ENCODE measurements at places on chromosomes 6 and 20.
A peak's percentile ranks its signal among the peaks of the same experiment; 100 is the strongest.

GRCh38 chr6:2977799-2978590, 6.6 kb upstream of the SERPINB6 start:
- DNase-seq, result no peak

DNA sequence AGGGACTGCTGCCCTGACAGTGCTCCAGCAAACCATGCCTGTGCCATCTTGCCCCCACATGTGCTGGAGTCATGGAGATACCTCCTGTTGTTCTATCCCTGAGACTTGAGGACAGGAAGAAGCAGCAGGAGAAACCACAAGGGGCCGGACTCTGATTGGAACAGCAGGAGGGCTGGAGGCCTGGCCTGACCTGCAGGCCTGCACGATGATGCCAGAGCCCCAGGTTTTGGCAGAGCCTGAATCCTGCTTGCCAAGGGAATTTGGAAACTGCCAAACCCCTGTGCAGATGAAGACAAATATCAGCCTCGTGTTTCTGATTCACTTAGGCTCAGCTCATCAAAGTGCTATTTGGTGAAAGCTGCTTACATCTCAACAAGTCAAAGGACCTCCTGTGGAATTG, 177.6 kb downstream of the MAFB start:
- no peak for DNase-seq

- no peak for DNase-seq
Observed at GRCh38 chr20:13271098-13271497, 50.0 kb downstream of the ISM1 start.

GRCh38 chr6:163260111-163260895, 154.2 kb upstream of the QKI start:
- DNase-seq, result no peak

GRCh38 chr6:27795697-27796494, 116.3 kb downstream of the OR2B2 start:
- no peak for DNase-seq

DNA sequence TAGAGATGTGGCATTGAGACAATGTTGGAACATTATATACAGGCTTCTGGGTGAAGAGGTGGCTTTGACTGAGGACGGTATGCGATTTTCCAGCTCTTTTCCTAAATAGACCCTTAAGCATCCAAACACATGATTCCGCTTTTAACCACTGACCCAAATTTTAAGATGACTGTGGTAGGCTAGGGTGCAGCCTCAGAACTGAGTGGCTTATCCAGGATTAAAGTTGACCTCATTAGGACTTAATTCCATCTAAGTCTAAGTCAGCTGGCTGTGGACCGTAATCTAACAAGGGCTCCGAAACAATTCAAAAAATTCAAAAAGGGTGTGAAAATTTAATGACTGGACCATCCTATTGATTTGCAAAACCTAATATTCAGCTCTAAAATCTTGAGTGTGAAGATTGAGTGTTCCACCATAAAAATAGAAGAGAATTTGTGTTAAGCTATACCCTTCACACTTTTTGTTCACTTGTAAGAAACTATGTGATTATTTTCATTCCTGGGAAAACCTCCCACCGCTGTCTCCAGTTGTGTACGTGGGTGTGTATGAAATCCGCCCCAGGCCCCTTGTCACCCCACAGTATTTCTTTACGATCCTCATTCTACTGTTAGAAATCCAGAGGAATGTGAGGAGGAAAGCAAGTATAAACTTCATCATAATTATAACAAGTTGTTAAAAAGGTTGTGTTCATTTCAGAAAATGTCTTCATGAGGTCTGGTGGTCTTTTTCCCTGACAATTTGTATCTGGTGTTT, 2.7 kb downstream of the PCMTD2 start:
- no peak for DNase-seq

DNA sequence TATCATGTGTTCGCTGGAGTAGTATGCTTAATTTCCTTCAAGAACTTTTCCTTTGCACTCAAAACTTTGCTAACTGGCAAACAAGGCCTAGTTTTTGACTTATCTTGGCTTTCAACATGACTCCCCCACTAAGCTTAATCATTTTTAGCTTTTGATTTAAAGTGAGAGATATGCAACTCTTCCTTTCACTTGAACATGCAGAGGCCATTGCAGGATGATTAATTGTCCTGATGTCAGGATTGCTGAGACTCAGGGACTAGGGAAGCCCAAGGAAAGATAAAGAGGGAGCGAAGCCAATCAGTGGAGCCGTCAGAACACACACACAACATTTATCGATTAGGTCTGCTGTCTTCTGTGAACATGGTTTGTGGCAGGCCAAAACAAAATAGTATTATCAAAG, 491.4 kb downstream of the CBLN4 start:
- no peak for DNase-seq

- DNase-seq, result no peak
Observed at GRCh38 chr6:136753624-136754023, 38.7 kb downstream of the MAP3K5 start.

- DNase-seq, result no peak
Observed at GRCh38 chr6:83637953-83638352, 70.9 kb downstream of the SNAP91 start.

DNA sequence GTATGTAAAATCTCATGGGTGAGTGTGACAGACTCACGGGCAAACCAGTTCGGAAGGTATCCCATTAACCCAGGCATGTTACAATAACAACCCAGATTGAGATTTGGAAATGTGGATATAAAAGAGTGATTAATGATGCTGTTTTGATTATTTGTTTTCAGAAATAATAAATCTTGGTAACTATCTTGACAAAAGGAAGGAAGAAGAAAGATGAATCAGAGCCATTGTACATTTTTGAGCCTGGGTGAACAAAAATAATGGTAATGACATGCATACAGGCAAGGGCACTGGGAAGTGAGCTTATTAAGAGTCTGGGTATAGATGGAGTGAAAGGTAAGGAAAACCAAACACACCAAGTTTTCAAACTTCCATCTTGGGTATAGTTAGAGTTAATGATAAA, 862.0 kb downstream of the PHF3 start:
- no peak for DNase-seq

GRCh38 chr20:62458275-62459251, 17.2 kb downstream of the GATA5 start:
- no peak for DNase-seq

- no peak for DNase-seq
Observed at GRCh38 chr6:33652002-33652401, 30.9 kb downstream of the ITPR3 start.

DNA sequence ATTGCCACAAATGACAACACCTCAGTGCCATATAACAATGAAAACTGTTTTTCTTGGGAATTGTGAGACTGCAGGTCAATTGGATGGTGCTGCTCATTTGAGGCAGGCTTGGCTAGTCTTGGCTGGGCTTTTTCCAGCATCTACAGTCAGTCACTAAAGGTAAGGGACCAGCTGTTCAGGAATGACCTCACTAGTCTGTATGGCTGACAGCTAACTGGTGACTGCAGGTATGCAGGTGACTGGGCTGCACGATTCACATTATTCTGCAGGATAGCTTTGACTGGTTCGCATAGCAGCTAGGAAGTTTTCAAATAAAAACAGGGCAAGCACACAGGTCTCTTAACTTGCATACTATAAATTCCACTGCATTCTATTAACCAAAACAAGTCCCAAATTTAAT, 22.1 kb upstream of the HMGCLL1 start:
- DNase-seq, result no peak

DNA sequence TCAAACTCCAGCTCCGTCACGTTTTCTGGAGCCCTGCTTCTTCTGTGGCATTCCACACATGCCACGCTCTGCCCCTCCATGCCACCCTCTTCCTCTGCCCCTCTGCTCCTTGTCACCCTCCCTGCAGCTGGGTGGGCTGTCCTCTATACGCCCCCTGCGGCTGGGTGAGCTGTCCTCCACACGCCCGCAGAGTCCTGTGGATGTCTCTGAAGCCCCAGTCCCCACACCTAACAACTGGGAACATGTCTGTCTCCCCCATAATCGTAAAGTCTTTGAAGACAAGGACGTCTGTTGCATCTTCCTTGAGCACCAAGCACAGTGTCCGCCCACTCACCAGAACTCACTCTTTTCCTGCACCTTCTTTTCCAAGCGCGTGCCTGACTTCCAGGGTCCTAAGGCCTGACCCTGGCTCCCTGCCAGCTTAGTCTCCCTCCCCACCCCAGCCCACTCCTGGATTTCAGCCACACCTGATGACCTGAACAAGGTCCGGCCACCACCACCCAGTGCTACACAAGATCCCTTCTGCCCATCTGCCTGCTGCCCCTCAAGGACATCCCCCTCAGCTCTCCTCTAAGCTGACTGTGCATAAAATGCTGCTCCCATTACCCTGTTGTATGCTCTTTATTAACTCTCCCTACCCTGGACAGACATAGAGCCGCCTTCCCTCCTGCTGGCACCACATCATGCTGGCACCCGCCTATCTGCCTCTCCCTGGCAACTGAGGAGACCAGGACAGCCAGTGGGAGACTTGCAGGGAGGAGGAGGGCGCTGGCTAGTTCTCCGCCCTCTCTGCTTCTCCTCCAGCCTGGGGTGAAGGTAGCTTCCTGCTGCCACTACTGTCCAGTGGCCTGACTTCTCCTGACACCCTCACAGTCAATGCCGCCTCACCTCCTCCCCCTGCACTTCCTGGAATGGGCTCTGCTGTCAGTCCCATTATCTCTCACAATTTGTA, 10.7 kb upstream of the PRR18 start:
- DNase-seq, result no peak

- DNase-seq, result no peak
Observed at GRCh38 chr6:100460650-100461204, 4.0 kb downstream of the SIM1 start.

- DNase-seq, result peak; percentile 23
Observed at GRCh38 chr6:110053395-110054240, 75.5 kb downstream of the GPR6 start.

All from NCI-H2107 (cell line).